Activated naive CD8-positive, alpha-beta T cell treated with anti-CD3 and anti-CD28 coated beads, Interleukin-2, amount 10 ng/mL, durations not matched to agents 7 days and 5 days (primary cell): ENCODE measurements at places on chromosomes 13 and 19.

DNA sequence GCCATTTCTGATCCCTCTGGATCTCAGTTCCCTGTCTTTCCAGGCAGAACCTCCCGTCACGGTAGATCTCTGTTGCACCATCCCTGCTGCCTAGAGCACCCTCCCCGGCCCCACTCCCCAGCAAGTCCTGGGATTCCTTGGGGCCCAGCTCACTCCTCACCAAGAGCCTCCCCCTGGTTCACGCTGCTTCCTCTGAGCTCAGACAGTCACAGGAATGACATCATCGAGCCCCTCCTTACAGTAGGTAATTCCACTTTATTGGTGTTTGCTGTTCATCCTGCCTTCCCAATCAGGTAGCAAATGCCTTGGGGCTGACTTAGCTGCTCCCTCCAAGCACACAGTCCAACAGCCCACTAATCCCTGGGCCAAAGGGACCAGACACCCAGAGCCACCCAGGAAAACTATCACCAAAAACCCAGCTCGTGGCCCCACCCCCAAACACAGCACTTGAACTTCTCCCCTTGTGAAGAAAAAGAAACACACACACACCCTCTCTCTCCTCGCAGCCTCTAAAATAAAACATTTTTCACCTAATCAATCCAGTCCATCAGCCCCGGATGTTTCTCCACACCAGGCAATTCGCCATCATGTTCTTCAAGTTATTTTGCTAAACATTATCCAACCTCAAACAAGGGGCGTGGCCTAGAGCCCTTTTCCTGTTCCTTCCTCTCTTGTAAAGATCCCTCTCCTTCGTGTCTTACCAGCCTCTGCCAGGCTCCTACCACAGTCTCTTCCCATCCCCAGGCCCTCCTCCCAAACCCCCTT lies 2.5 kb downstream of the NAPA start:
- no peak for DNase-seq

- no peak for DNase-seq
Observed at GRCh38 chr13:102609696-102610095, 12.9 kb downstream of the TPP2 start.

DNA sequence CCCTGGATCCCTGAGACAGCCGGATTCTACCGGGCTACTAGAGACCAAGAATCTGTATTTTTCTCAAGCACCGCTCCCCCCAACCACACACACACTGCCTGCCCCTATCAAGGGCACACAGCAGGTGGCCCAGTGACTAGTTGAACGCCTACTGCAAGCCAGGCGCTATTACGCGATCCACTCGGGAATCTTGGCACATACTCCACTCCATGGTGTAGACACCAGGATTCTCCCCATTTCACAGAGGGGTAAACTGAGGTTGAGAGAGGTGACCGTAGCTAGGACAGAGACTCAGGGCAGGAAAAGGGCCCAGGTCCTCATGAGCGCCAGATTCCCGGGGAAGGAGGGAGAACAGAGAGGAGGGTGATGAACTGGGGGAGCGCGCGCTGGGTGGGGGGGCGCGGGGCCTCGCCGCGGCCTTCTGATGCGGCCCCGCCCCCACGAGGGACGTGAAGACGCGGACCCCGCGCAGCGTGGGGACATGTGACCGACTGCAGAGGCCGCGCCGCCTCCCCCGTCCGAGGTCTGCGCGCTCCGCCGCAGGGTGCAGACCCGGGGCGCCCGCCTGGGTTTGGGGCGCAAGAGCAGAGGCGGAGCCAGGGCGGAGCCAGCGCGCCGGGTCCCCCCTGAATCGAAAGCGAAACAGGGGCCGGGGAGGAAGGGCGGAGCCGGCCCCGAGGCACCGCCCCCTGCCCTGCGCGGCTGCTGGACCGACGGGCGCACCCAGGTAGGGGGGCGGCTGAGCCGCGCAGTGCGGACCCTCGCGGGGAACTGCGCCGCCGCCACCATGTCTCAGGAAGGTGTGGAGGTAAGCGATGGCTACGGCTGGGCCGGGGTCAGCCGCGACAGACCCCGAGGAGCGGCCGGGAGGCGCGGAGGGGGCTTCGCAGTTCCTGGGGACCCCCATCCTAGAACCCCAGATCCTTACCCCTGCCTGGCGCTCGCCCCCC lies at the start of gene SHFL:
SHFL (plus strand) TSS at position 677 of the 950 bp plus-strand sequence; CDS start at position 788, 111 bp downstream.
- peak; percentile 94 for DNase-seq

GRCh38 chr13:106354961-106355360 lies 180.5 kb downstream of the EFNB2 start:
- DNase-seq = no peak

DNA sequence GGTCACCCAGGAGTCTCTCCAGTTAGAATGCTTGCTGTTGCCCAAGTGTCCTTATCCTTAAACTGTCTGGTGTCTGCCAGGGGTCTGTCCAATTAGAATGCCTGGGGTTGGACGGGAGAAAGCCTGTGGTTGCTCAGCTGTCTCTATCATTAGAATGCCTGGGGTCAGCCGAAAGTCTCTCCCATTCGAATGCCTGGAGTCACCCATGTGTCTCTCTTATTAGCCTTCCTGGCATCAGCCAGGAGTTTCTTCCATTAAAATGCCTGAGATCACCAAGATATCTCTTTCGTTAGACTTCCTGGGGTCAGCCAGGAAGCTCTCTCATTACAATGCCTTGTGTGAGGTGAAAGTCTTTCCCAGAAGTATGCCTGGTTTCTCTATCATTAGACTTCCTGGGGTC lies 1521.0 kb downstream of the UQCRFS1 start:
- no peak for DNase-seq

DNA sequence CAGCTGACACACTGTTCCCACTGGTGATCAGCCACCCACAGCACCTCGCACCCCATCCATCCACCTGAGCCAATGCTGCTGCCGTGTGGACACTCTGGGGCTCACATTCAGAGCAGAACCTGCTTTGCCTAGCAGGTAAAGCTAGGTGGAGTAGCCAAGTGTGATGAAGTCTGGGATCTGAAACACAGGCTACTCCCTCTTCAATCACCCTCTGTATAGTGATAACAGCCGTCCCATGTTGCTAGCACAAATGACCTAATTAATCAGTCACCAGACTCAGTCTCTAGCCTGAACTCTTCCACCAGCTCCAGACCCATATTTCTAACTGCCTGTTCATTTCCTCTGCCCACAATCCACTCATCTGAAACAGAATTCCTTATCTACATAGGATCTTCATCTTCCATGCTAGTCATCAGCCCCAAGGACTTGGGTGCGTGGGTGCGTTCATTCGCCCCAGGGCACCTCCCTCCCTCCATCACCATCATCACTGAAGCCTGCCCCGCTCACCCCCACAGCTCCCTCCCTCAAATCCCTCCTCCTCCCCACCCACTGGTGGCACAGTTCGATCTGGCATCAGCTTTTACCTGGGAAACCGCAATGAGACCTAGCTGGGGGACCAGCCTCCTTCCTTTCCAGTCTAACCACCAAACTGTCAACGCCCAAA lies 19.8 kb downstream of the STK24 start:
- DNase-seq = no peak

DNA sequence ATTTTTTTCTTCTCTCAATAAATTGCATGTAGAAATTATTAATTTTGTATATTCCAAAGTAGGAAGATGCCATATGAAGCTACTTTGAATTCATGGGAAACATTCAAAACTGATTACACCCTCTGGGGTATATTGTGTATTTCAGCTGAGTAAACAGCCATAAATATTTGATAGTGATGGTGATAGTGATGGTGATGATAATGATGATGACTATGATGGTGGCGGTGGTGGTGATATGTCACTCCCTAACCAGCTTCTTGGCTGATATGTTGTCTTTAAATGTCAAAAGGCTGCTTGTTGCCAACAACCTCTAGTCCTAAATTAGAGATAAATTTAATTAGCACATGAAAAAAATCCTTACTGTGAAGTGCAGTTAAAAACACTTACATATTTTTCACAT lies 102.0 kb downstream of the LRCH1 start:
- no peak for DNase-seq

DNA sequence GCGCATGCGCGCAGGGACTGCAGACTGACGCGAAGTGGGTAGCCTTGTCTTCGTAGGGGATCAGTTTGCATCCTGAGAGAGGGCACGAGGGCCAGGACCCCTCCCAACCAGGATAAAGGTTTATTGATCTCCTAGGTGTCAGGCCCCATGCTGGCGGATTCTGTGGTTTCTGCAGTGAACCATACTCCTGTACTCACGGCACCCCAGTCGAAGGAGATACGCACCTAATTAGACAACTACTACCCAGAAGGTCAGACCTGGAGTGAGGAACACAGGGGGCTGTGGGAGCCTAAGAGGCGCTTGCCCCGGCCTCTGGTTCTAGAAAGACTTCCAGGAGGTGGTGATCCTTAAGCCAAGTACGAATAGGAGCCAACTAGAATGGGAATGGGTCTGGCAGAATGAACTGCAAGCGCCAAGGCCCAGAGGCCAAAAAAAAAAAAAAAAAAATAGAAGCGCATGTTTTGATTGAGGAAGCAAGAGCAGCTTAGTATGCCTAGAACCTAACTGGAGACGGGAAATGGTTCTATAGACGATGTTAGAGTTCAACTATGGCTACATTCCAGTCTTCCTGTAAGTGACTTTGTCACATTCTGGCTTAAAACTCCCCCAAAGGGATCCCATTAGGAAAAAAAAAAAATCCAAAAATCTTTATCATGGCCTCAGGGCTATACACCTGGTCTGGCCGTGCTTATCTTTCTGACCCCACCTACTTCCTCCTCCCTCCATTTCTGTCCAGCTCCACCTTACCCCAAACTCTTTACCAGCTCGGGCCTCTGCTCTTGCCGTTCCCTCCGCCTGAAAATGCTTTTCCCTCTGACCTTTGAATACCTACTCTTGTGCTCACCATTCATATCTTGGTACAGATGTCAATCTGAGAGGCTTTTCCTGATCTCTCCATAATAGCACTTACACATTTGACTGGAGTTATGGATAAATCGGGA lies 902 bp upstream of the ZNF428 start:
- peak; percentile 84 for DNase-seq

- no peak for DNase-seq
Observed at GRCh38 chr13:79802389-79803085, 321.6 kb downstream of the NDFIP2 start.

DNA sequence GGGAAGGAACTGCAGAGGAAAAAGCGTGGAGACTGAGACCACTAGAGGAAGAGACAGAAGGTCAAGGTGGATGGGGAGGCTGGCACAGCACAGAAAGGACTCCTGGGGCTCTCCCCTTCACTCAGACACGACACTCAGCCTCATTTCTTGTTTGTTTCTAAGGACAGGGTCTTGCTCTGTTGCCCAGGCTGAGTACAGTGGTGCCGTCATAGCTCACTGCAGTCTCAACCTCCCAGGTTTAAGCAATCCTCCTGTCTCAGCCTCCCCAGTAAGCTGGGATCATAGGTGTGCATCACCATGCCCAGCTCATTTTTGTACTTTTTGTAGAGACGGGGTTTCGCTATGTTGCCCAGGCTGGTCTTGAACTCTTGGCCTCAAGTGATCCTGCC lies 11.4 kb upstream of the SEMA6B start:
- no peak for DNase-seq

DNA sequence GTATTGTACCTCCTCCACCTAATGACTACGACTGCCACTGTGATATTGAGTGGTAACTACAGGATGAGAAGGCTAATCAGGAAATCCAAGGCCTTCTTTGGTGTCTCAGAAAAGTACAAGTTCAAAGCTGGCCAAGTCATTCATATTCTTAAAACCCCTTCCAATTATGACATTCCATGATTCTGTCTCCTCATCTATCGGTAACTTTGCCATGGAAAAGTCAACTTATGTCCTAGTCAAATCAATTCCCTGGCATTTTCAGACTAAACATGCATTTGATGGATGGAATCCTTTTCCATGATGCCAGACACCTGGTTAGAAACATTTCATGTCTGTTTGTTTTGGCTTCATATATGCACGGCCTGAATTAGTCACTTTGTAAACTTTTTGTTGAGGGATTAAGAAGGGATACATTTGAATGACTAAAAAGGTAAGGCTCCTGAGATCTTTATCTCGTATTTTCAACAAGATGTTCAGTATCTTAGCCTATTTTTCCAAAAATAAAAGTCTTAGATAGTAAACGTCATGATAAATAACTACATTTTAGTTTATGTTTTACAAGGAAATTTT lies 186.5 kb downstream of the NHLRC3 start:
- no peak for DNase-seq

- no peak for DNase-seq
Observed at GRCh38 chr19:50567882-50568727, at the start of gene LRRC4B. LRRC4B (minus strand) TSS chr19:50568435; CDS start chr19:50548838, 19,597 bp downstream.

DNA sequence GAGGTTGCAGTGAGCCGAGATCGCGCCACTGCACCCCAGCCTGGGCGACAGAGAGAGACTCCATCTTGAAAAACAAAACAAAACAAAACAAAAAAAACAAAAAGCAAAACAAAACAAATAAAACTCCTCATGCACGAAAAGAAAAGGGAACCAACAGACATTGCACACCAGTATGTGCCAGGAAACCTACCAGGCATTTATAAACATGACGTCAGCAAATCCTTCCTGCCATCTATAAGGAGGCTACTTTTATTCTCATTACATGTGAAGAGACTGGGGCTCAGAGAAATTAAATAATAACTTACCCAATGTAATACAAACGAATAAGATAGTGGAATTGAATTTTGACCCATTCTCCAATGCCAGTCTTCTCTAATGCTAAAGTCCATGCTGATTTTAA lies 197.2 kb downstream of the NUFIP1 start:
- no peak for DNase-seq

GRCh38 chr19:1438035-1438932 lies at the start of gene RPS15:
RPS15 (plus strand) TSS chr19:1438396; CDS start chr19:1438426, 30 bp downstream.
- peak; percentile 99 for DNase-seq

GRCh38 chr19:35715355-35715809 lies 2.4 kb upstream of the KMT2B start:
- DNase-seq = no peak

- no peak for DNase-seq
Observed at GRCh38 chr13:31556376-31556775, 182.9 kb upstream of the RXFP2 start.

GRCh38 chr19:7607212-7607873 lies 11.7 kb downstream of the CAMSAP3 start:
- DNase-seq = no peak

DNA sequence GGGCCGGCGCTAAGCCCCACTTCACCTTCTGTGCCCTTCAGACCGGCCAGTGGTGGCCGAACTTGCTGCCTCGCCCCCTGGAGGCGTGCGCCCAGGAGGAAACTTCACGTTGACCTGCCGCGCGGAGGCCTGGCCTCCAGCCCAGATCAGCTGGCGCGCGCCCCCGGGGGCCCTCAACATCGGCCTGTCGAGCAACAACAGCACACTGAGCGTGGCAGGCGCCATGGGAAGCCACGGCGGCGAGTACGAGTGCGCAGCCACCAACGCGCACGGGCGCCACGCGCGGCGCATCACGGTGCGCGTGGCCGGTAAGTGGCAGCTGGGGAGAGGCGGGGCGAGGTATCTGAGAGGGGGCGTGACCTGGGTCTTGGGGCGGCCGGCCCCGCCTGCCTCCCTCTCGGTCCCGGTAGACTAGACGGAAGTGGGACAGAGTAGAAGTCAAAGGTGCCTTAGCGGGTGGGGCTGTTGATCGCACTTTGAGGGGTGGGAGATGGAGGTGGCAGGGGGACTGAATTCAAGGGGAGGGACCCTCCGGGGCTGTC lies 5.6 kb downstream of the ICAM5 start:
- peak; percentile 77 for DNase-seq

- peak; percentile 96 for DNase-seq
Observed at GRCh38 chr19:47255879-47256692, at the start of gene CCDC9. CCDC9 (plus strand) TSS chr19:47256525; CDS start chr19:47258401, 1,876 bp downstream.

- DNase-seq = no peak
Observed at GRCh38 chr13:110521946-110522345, 39.6 kb downstream of the RAB20 start.

GRCh38 chr19:32302778-32303177 lies 42.6 kb upstream of the ZNF507 start:
- no peak for DNase-seq
